ENCODE measurements at places on chromosomes 5 and 9. TPM values are rescaled to one million over a fixed set of nuclear protein-coding genes. Genes with fewer than 3 reads are reported as not detected.

FAM221B gene
- total RNA-seq, result not detected

NCS1 gene
- 10.7 TPM for total RNA-seq

FOXD4L4 gene
- total RNA-seq, result 0.09 TPM

FBP1 gene
- total RNA-seq, result not detected

NSUN2 gene
- 29.0 TPM for total RNA-seq

TRPM3 gene
- total RNA-seq, result 8.8 TPM

ABL1 gene
- total RNA-seq, result 55.5 TPM

OLFML2A gene
- total RNA-seq, result 1.7 TPM

SPATA9 gene
- total RNA-seq, result not detected

AQP3 gene
- total RNA-seq, result 1.9 TPM

STK32A gene
- total RNA-seq, result 2.3 TPM

DCTN4 gene
- total RNA-seq, result 38.5 TPM

All from fibroblast of the aortic adventitia (primary cell).